ENCODE measurements at places on chromosomes 7 and 10.

DNA sequence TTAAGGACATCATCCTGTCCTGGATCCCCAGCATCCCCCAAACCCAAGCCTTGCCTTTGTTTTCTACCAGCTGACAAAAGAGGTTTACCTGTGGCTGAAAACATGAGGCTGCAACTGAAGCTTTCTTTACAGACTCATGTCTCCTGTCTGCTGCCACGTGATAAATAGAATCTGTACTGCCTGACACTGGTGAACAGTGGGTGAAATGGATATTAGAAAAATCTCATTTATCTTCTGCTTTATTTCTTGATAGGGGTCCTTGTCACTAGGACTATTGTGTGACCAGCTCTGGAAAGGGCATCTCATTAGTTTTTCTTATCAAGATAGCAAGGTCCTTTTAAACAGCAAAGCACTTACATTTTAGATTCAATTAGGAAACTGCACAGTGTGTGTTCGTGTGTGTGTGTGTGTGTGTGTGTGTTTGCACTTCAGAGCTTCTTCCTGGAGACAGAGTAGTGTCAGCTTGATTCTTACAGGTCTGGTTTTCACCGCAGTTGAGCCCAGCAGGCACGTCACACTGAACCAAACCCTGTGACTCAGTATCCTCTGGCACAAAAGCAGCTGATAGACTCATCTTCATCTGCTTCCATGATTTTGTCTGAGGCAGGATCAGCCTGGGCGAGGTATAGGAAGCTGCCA, 373.5 kb upstream of the CELF2 start:
- peak; percentile 6 for DNase-seq

DNA sequence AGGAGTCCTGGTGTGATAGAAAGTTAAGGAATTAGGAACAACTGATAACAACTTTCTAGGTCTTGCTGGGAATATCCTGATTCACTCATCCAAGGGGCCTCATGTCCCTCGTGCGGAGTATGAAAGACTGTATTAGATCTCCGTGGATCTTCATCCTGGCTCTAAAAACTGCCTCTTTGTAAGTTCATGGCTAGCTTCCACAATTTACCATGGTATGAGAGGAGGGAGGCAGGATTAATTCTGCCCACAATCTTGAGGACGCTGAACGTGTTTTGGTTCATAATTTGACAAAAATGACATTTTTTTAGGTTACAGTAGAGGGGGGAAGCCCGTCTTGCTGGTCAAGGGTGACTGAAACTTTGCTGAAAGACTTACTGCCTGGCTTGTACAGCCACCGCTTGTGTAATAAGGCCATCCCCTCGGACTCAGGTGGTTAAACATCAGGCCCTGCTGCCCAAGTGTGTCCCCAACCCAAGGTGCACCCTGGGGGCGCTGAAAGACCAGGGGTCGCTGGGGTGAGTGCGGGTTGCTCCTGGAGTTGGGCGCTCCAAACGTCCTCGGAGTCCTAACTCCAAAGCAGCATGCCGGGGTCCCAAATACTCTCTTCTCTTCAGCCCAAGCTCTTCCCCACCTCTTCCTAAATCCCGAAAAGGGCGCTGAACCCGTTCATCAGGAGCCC, 733 bp downstream of the HIBADH start:
- DNase-seq = peak; percentile 43

DNA sequence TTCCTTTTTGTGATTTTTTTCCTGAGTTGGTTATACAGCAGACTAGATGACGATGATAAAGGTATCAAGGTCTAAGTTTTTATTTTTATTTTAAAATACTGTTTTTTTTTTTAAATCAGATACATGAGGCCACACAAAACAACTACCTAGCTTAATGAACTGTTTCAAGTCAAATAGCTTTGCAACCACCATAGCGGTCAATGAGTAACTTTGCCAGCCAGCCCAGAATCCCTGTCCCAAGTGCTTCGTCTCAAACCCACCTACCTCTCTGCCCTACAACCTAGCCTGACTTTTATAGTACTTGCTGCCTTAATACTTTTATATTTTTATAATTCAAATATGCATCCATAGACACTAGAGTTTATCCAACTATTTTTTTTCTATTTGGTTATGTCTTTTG, 676.5 kb downstream of the NRG3 start:
- DNase-seq = no peak

GRCh38 chr7:157676001-157676400, 339.2 kb downstream of the DNAJB6 start:
- no peak for DNase-seq

GRCh38 chr7:90232430-90232829, 12.5 kb upstream of the CFAP69 start:
- DNase-seq = no peak

- no peak for DNase-seq
Observed at GRCh38 chr7:41199136-41199535, 503.8 kb downstream of the INHBA start.

- no peak for DNase-seq
Observed at GRCh38 chr10:60508037-60508436, 118.4 kb upstream of the ANK3 start.

DNA sequence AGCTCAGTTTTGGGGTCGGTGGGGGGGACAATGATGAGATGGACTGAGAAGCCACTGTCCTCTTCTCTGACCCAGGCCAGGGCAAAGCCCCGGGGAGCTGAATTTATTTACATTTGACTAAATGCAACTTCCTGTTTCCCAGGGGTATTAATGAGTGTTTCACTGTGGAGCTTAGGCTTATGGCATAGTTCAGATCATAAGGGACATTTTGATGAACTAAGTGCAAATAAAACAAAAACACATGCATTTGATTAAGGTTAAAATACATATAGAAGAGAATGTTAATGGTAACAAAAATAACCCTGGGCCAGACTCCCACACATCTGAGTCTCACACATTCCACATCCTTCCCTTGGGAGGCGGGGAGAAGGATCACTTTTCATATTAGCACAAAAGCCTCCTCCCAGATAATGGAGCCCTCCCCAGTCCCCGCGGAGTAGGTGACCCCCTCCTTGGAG, 320.6 kb downstream of the FRMD4A start:
- DNase-seq = peak; percentile 67

All from HT1080 (cell line).